Ammon's horn (tissue), 1 donor: ENCODE measurements at places on chromosomes 7 and 10.

GRCh38 chr7:100678291-100678984, 4.9 kb downstream of the GNB2 start:
- no peak for DNase-seq

- DNase-seq, result no peak
These were observed 240.6 kb upstream of the GNAI1 start for GRCh38 chr7:79893991-79894390.

DNA sequence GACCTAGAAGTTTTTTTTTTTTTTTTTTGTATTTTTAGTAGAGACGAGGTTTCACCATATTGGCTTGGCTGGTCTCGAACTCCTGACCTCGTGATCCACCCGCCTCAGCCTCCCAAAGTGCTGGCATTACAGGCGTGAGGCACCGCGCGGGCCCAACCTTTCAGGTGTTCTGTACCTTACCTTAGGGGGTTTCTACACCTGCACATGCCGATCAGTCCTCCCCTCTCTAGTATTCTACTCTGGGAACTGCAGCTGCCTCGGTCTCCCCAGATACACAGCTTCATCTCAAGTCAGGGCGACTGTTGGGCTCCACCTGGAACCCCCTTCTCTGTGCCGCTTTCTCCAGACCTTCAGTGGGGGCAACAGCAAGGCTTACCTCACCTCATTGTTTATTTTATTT, 79.9 kb downstream of the TACC2 start:
- DNase-seq, result no peak

- DNase-seq, result no peak
These were observed 763.4 kb downstream of the KCNMA1 start for GRCh38 chr10:76874176-76874575.

- peak; percentile 31 for DNase-seq
These were observed 5.5 kb downstream of the TACC2 start for GRCh38 chr10:121994429-121994941.

DNA sequence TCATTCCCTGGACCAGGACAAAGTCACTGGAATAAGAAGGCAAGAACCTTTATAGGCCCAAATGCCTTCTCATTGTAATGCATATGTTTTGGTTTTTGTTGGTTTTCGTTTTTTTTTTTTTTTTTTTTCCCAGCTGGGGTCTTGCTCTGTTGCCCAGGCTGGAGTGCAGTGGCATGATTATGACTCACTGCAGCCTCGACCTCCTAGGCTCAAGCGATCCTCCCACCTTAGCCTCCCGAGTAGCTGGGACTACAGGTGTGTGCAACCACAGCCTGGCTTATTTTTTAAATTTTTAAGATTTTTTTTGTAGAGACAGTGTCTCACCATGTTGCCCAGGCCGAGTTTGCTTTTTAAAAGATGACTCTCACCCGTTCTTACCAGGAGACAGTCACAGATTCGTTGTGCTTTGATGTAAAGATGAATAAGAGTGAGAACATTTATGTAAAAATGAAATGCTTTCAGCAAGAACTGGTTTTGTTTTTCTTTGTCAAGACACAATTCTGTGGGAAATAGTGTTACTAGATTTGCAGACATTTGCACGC, 7.6 kb downstream of the IQCE start:
- no peak for DNase-seq

GRCh38 chr7:139775829-139776266, 1.9 kb downstream of the HIPK2 start:
- DNase-seq, result peak; percentile 81

- no peak for DNase-seq
These were observed 56.1 kb downstream of the PAPSS2 start for GRCh38 chr10:87715552-87716347.

- no peak for DNase-seq
These were observed 197.5 kb downstream of the ARHGAP21 start for GRCh38 chr10:24526085-24526649.

- DNase-seq, result no peak
These were observed 117.5 kb downstream of the AHR start for GRCh38 chr7:17415955-17416354.

DNA sequence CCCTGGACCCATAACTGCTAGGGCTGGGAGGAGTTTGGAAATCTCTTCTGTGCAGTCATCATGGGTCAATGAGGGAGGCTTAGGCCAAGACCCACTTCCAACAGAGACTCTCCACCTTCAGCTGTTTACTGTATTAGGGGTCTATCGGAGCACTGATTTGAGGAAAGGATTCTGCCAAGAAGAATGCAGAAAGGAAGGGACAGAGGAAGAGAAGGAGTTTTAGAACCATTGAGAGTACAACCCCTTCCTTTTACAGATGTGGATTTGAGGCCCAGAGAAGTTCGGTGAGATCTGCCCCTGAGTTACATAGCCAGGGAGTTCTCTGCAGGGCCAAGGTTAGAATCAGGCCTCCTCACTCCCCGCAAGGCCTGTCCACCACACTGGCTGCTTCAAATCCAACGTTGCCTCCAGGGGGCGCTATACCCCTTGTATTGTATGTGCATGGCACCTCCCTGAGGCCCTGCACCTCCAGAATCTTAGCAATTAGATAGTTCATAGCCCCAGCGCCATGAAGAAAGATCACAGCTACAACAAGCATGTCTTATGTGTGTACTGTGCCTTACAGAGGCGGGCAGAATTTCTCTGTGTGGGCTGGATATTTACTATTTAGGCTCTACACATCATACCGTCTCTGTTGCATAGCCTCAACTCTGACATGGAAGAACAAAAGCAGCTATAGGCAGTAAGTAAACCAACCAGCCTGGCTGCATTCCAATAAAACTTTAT, 246.8 kb downstream of the SKIDA1 start:
- DNase-seq, result peak; percentile 81

GRCh38 chr10:92761571-92761970, 71.8 kb downstream of the HHEX start:
- no peak for DNase-seq
